Ovary (tissue), 10 donors: ENCODE measurements at places on chromosomes 11 and 22. TPM values are rescaled to one million over a fixed set of nuclear protein-coding genes. Genes with fewer than 3 reads are reported as not detected.

DNA sequence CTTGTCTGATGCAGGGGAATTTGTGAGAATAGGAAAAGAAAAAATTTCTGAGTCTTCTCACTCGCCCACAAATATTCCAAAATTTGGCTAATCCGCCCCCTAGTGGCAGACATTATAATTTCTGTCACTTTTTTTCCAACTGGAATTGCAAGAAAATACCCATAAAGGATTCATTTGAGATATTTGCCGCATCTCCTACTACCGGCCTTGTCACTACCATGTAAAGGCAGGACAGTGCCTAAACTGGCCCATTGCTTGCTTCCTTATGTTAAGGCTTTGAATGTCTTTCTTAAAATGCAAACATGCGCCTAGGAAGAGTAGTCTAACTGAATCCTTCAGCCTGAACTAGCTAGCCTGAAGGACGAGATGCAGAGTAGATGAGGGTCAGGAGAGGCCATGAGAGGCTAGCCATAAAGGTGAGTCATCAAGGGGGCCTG lies 9.3 kb upstream of the CEP295 start:
- no peaks in the 10 kb centered on the region for H3K4me1 ChIP-seq
- H3K27ac ChIP-seq = no peak overlapping the region
- no peaks in the 10 kb centered on the region for H3K27me3 ChIP-seq
- H3K36me3 ChIP-seq = no peaks in the 10 kb centered on the region

DNA sequence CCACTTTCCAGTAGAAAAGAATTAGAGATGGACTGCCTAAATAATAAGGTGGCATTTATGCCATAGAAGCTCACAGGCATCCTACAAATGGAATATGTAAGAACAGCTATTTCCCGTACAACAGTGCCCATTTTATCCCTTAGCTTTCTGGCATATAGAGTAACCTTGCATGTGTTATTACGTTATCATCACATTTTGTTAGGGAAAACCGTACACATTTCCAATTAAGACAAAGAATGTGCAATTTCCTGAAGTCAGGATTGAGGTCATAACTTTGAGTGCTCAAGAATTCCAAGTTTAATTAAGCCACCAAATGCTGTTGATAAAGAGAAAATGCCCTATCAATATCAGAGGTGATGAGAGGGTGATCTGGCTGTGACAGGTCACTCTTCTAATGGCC lies 58.9 kb downstream of the LDLRAD3 start:
- peaks cover 6% of the 10 kb centered on the region for H3K4me1 ChIP-seq
- no peak overlapping the region for H3K27ac ChIP-seq
- no peak for DNase-seq
- no peaks in the 10 kb centered on the region for H3K27me3 ChIP-seq
- no peaks in the 10 kb centered on the region for H3K36me3 ChIP-seq

DNA sequence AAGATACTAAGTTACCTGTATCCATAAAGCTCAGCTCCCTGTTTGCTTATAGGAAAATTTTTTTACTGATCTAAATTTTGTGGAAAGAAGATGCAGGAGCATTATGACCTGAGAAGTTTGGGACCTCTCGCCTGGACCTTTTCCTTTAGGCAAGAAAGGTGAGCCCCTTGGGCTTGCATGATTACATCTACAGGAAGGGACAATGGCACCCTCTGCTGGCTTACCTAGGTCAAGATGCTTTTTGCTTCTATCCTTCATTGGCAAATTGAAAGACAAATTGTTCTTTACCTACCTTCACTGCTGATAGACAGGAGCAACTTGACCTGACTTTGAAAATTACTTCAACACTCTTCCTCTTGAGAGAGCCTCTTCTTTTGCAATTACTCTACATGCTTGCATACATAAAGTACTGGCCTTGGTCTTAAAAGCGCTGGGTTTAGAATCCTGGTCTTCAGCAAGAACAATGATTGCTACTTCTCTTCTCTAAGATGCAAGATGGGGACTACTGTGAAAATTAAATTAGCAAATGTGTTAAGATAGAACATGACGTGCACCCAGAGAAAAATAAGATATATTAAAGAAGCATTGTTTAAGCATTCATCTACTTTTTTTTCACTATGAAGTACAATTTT lies 147.2 kb downstream of the TRPC6 start:
- H3K27ac ChIP-seq = no peak overlapping the region
- no peaks in the 10 kb centered on the region for H3K36me3 ChIP-seq
- H3K27me3 ChIP-seq = no peaks in the 10 kb centered on the region
- peaks cover 14% of the 10 kb centered on the region for H3K4me1 ChIP-seq

DNA sequence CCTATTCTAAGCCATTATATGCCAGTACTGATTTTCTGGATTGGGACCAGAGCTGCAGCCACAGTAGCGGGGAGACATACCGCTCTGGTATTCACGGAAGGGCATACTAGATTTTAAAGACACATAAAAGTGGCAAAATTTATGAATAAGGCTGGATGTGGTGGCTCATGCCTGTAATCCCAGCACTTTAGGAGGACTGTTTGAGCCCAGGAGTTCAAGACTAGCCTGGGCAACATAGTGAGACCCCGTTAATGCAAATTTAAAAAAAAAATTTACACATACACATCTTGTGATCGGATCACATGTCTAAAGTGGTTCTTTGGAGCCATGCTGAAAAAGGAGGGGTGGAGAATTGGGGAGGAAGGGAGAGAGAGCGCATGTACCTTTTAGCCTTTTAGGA lies 9.0 kb downstream of the RPL27A start:
- no peaks in the 10 kb centered on the region for H3K36me3 ChIP-seq
- H3K4me1 ChIP-seq = peaks cover 3% of the 10 kb centered on the region
- no peak overlapping the region for H3K4me3 ChIP-seq
- no peak overlapping the region for H3K27ac ChIP-seq

GRCh38 chr22:39284142-39284980 lies 35.1 kb downstream of the RPL3 start:
- no peak for DNase-seq
- no peaks in the 10 kb centered on the region for H3K27me3 ChIP-seq
- H3K4me3 ChIP-seq = no peak overlapping the region

- H3K4me1 ChIP-seq = no peaks in the 10 kb centered on the region
- H3K27me3 ChIP-seq = no peaks in the 10 kb centered on the region
- no peak overlapping the region for H3K27ac ChIP-seq
These were observed 1.4 kb upstream of the MUC2 start for GRCh38 chr11:1073261-1073724.

DNA sequence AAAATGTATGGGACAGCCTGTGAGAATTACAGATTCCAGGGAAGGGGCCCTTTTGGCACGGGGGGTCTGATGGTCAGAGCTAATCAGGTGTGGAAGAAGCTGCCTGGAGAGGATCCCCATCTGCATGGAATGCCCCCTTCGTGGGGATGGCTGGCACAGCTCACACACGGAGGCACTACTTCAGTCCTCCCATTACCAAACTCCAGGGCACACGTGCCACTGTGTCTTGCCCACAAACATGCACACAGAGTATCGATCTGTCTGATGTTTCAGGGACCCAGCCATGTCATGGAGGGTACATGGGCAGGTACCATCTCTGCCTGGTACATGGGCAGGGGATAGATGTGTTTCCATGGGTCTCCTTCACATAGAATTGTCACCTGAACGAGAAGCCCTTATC lies 14.7 kb downstream of the KCNQ1OT1 start:
- H3K4me3 ChIP-seq = no peak overlapping the region
- no peak overlapping the region for H3K27ac ChIP-seq
- H3K27me3 ChIP-seq = no peaks in the 10 kb centered on the region
- no peaks in the 10 kb centered on the region for H3K36me3 ChIP-seq
- no peak for DNase-seq
- peaks cover 23% of the 10 kb centered on the region for H3K4me1 ChIP-seq

DNA sequence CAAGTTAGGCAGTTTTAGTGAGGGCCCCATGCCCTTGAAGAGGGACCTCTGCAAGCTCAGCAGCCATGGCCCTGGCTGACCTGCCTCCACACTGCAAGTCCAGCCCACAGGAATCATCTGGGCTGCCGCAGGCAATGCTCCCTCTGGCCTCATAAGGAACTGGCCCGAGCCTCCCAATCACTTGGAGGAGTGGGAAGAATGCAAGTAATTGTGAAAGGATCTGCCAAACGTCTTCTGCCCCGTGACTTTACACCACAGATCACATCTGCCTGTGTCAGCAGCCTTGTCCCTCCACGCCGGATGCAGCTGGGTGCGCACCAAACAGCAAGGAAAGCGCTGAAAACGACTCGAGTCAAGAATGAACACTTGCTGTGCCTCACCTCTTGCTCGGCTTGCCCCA lies 23.8 kb downstream of the OPCML start:
- H3K4me1 ChIP-seq = no peaks in the 10 kb centered on the region
- H3K27me3 ChIP-seq = no peaks in the 10 kb centered on the region
- no peak for DNase-seq
- no peaks in the 10 kb centered on the region for H3K36me3 ChIP-seq
- H3K27ac ChIP-seq = no peak overlapping the region

DNA sequence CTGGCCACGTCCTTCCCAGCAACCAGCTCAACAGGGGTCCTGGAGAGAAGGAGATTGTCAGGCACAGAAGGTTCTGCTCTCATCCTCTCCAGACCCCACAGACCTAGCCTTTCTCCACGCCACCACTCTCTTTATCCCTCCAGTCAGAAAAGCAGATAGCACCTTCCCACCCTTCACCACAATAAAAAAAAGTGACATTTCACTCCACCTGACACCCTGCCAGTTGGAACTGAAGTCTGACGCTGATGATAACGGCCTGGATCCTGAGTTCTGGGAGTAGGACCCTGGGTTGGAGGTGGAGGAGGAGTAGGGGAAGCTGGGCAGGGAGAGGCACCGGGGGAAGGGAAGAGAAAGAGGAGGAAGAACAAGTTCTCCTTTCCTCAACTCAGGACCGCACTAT lies 127.5 kb upstream of the ANO1 start:
- no peaks in the 10 kb centered on the region for H3K4me1 ChIP-seq
- no peaks in the 10 kb centered on the region for H3K27me3 ChIP-seq
- no peak overlapping the region for H3K27ac ChIP-seq
- DNase-seq = no peak
- H3K4me3 ChIP-seq = no peak overlapping the region

- H3K36me3 ChIP-seq = no peaks in the 10 kb centered on the region
- no peak within 1 kb of the TSS for H3K4me3 ChIP-seq
- no peaks in the 10 kb centered on the region for H3K27me3 ChIP-seq
- no peak within 1 kb of the TSS for H3K27ac ChIP-seq
- no peak for DNase-seq
These were observed at the start of gene OR8G5 for GRCh38 chr11:124256076-124256475. Gene OR8G5 (plus strand): TSS chr11:124256376. CDS start chr11:124264932, 8,556 bp downstream.

- no peak for DNase-seq
- H3K27ac ChIP-seq = no peak overlapping the region
- no peaks in the 10 kb centered on the region for H3K27me3 ChIP-seq
- no peaks in the 10 kb centered on the region for H3K4me1 ChIP-seq
- H3K4me3 ChIP-seq = no peak overlapping the region
These were observed 350.9 kb downstream of the TTC28 start for GRCh38 chr22:28328756-28329155.

- H3K4me3 ChIP-seq = no peak overlapping the region
- peaks cover 2% of the 10 kb centered on the region for H3K4me1 ChIP-seq
- H3K27ac ChIP-seq = no peak overlapping the region
- H3K36me3 ChIP-seq = no peaks in the 10 kb centered on the region
These were observed 13.2 kb upstream of the MRGPRX2 start for GRCh38 chr11:19073454-19074415.

The OR8G1 gene
- total RNA-seq = not detected

The OPCML gene
- total RNA-seq = not detected

The WNT7B gene
- 0.67 TPM for total RNA-seq

The NCF4 gene
- total RNA-seq = 2.8 TPM

The POU2AF2 gene
- 0.38 TPM for total RNA-seq
